Right ventricle myocardium superior (tissue), 1 donor: ENCODE measurements at places on chromosomes 6 and 20. TPM values are rescaled to one million over a fixed set of nuclear protein-coding genes. Genes with fewer than 3 reads are reported as not detected.

Gene LPA
- total RNA-seq = not detected

DNA sequence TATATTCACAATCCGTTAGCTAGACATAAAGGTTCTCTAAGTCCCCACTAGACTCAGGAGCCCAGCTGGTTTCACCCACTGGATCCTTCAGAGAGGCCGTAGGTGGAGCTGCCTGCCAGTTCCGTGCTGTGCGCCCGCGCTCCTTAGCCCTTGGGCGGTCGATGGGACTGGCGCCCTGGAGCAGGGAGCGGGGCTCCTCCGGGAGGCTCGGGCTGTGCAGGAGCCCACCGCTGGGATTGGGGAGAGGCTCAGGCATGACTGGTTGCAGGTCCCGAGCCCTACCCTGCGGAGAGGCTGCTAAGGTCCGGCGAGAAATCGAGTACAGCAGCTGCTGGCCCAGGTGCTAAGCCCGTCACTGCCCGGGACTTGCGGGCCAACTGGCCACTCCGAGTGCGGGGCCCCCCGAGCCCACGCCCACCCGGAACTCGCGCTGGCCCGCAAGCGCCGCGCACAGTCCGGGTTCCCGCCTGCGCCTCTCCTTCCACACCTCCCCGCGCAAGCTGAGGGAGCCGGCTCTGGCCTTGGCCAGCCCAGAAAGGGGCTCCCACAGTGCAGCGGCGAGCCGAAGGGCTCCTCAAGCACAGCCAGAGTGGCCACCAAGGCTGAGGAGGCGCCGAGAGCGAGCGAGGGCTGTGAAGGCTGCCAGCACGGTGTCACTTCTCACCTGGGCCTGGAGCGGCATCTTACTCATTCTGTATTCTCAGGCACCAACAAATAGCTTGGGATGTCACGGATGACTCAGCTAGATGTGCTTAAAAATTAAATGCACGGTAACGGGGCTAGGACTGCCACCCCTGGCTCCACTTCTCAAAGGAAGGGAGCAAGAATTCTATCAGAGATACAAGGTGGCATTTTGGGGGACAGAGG lies 44.1 kb downstream of the IRF4 start:
- DNase-seq = no peak

DNA sequence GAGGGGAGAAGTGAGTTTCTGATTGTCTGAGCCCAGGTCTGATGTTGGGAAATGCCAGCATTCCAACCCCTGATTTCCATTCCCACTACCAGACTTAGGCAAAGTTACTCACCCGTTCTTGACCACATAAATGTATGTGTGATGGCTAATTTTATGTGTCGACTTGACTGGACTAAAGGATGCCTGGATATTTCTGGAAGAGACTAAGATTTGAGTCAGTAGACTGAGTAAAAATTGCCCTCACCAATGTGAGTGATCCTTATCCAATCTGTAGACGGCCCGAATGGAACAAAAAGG lies 95.8 kb upstream of the TAB2 start:
- DNase-seq = no peak

- DNase-seq = no peak
Measured at GRCh38 chr6:77030929-77031674, 432.2 kb downstream of the HTR1B start.

- DNase-seq = no peak
Measured at GRCh38 chr6:74073999-74074398, 378.0 kb downstream of the CD109 start.

GRCh38 chr6:83057705-83058321 lies 7.8 kb downstream of the UBE3D start:
- DNase-seq = no peak

Gene PACSIN1
- 11.3 TPM for total RNA-seq

DNA sequence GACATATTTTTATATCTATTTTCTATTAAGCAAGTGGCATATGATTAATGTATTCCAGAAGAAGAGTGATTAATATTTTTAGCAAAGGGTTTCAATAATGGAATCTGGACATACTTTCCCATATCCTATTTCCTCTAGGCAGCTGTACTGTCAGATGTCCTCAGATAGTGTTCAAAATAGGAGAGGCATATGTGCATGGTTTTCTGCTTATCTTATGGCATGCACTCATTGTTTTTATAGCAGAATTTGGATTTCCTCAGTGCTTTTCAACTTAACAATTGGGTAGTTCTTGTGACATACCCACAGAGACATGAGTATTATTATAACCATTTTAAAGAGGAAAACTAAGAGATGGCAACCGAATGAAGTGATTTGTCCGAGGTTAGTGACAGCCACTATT lies 12.6 kb upstream of the SLC17A5 start:
- DNase-seq = no peak

Gene SLC32A1
- not detected for total RNA-seq

Gene CSNK2B
- 95.1 TPM for total RNA-seq

- peak; percentile 64 for DNase-seq
Measured at GRCh38 chr20:57999465-58000111, 228.9 kb downstream of the ANKRD60 start.

DNA sequence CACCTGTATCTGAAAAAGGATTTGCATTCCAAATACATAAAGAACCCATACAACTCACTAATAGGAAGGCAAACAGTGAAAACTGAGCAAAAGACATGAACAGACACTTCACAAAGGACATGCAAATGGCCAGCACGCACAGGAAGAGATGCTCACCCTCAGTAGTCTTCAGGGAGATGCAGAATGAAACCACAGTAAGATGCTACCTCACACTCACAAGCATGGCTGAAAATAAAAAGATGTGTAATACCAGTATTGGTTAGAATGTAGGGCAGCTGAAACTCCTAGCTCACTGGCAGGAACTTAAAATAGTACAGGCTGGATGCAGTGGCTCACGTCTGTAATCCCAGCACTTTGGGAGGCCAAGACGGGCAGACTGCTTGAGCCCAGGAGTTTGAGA lies 64.6 kb downstream of the SNX5 start:
- no peak for DNase-seq

GRCh38 chr6:91243436-91243835 lies 656.6 kb upstream of the MAP3K7 start:
- no peak for DNase-seq

Gene SLC29A1
- total RNA-seq = 181 TPM

DNA sequence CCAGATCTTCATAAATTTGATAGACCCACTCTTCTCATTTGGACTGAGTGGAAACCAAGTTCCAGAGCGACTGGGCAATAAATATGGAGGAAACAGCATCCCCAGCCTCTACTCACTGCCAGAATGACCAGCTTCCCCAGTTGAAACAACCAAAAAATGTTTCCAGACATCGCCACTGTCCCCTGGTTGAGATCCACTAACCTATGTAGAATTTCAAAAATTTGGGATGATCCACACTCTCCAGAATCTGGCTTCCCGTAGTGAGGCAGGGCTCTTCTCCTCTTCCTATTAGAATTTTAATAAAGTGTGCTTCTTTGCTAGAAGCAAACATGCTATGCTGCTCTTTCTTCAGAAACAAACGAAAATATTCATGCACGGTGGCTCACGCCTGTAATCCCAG lies 287.0 kb upstream of the SUPT3H start:
- no peak for DNase-seq

Gene CD93
- 37.0 TPM for total RNA-seq

DNA sequence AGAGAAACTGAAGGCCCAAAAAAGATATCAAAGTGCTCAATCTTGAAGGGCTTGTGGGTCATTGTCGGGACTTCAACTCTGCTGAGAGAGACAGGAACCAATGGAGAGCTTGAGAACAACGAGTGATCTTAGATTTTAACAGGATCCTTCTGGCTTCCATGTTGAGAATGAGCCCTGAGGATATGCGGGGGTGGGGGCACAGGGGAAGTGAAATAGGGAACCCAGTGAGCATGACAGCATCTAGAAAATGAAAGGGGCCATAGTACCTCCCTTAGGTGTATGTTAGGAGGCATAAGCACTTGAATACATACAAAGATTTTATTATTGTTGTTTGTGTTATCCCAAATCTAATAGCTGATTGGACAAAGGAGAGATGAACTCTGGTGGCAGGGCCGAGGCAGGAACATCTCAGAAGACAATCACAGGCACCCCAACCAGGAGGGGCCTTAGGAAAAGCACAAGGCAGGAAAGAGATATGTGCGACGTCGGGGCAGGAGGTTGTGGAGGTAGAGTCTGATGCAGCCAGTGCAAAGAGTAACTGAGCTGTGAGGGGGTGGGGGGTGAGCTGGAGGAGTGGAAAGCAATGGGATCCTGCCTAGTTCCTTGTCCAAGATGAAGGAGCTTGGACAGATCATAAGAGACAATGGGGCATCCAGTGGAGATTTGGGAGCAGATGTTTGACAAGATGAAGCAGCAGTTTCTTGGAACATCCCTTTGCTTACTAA lies 10.4 kb downstream of the TGM6 start:
- DNase-seq = no peak

DNA sequence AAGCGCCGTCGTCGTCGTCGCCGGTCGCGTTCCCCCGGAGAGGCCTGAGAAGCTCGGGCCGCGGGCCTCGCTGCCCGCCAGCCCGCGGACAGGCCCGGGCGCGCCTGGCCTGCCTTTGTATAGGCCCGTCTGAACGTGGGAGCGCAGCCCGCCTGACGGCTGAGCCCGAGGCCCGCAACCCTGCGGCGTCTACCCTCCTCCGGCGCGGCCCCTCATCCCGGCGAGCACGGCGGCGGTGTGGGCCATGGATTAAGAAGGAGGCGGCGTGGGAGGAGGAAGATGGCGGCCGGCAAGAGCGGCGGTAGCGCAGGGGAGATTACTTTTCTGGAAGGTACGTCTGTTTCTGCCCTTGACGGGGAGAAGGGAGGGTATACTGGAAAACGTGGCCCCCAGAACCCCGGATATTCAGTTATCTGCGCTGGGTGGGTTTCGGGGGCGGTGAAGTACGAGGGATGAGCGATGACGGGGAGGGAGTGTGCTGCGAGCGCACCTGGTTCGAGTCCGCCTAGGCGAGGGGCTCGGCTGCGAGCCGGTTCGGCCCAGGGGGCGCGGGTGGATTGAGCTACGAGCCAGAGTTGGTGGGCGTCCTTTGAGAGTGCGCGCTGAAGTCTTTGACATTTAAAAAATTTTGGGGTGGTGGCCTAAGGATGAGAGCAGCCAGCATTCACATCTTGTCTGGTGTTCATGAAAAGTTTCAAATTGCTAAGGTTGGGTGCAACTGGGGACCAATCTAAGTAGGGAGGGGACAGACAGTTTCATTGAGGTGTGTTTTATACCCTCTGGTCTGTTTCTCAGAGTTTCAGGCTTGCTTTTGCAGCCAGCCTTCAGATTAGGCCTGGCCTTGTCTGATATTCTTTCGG lies 796 bp downstream of the SENP6 start:
- peak; percentile 74 for DNase-seq

GRCh38 chr20:52983726-52984450 lies 11.7 kb downstream of the TSHZ2 start:
- no peak for DNase-seq

DNA sequence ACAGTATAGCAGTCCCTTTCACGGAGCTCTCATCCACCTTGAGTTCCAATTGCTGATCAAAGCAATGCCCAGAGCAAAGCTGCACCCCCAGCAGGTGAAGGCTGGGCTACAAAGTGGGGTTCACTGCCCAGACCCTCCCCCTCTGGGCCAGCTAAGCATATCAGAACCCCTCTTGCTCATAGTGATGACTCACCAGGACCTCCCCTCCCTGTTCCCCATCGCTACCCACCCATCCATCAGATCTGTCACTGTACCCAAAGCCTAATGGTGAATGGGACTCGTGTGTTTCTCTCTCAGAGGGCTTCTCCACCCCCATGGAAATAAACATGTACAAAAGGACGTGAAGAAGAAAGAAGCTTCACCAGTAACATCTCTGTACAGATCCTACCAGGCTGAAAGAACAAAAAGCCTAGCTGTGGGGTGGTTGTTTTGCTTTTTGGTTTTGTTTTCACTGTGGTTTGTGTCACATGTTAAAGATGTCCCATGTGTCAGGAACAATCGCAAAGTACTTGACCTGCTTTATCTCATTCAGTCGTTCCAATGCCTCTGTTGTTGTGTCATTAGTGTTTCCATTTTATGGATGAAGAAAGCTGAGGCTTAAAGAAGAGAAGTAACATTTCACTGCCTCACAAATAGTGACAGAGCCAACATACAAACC lies 518.5 kb downstream of the CD83 start:
- DNase-seq = no peak

DNA sequence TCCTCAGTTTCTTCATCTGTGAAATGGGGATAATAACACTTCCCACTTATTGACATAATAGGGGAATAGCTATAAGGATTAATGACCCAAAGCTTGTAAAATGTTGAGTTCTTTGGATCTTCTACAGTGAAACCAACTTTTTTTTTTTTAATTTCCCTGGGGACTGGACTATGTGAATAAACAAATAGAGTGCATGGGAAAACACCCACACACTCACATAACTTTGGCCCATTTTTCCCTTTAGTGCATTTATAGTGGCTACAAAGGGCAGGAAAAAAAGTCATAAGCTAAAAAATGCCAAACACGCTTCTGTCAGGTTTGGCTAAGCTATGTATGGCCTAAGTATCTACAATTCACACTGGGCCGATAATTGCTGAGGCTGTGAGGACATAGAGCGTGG lies 406.2 kb upstream of the JAG1 start:
- DNase-seq = no peak

Gene PDE7B
- total RNA-seq = 18.6 TPM

DNA sequence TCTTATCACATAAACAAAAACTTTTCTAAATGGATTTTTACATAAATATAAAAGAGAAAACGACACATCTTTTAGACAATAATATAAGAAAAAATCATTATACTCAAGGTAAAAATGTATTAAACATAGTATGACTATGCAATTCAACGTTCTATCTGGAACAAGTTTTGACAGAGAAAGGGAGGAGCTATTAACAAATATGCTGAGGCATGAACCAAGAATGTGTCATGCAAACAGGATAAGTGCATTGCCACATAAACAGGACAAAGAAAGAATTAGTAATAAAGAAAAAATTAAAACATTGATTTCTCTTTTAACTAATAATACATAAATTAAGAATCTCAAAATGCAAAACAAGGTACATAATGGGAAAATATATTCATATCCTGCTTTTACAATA lies 1353.4 kb upstream of the GJE1 start:
- no peak for DNase-seq

GRCh38 chr6:167341665-167342655 lies 17.1 kb downstream of the TTLL2 start:
- no peak for DNase-seq

- DNase-seq = no peak
Measured at GRCh38 chr6:105882828-105883227, 203.3 kb upstream of the PRDM1 start.

Gene FNDC1
- total RNA-seq = 1.2 TPM
